ENCODE measurements at places on chromosomes 7 and 10.

DNA sequence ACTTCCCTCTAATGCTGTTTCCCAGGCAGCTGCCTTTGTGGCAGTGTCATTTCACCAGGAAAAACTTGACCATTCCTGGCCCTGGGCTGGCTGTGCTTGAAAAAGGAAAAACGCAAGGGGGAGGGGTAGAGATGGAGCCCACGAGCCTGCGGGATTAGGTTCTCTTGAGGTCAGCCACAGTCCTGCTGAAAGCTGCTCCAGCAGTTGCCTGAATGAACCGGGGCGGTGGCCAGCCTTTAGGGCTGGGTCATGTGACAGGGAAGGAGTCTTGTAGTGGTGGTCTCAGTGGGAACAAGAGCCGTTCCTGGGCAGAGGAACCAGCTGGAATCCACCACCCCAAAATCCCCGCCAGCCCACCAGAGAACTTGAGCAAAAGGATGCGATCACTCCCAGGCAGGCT is 51.2 kb upstream of the LRRC4 start:
- no peaks in the 10 kb centered on the region for H3K4me1 ChIP-seq
- no peak overlapping the region for H3K4me3 ChIP-seq
- no peak overlapping the region for H3K27ac ChIP-seq

DNA sequence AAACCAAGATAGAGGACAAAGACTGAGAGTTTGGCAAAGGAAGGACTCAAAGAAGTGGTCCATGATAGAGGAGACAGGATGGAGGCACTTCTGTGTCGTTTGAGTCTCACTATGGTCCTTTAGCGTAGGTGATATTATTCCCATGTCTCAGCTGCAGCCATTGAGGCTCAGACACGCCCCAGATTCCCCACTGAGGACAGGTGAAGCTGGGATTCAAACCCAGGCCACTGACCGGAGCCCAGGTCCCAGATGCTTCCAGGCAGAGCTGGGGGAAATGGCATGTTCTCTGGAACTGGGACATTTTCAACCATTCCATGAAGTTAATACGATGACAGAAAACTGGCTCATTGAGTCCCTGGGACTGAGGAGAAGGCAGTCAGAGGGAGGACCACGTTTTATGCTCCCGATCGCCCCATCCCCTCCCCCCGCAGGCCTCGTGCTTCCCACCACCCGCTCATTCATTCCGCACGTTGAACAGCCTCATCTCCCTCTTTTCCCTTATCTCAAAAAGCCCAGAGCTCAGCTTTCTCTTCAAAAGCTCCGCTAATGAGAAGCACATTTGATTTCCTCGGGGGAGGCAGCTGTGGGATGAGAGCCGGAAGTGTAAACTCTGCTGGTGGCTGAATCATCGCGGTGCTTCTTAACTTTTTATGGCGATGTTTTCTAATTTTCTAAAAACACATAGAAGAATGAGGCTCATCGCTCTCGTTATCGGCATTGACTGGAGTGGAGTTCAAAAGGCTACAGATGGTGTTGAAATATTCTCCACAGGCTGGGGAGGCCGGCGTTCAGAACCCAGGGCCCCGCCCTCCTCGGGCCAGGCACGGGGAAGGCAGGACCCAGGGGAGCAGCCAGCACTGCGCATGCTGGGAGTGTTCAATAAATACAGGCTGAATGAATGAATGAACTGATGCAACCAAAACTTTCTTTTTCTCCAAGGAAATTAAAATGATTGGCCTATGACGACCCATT is 64.0 kb downstream of the OAT start:
- H3K27ac ChIP-seq, result no peak overlapping the region
- no peaks in the 10 kb centered on the region for H3K27me3 ChIP-seq
- H3K36me3 ChIP-seq, result no peaks in the 10 kb centered on the region
- peaks cover 20% of the 10 kb centered on the region for H3K4me1 ChIP-seq
- no peak for DNase-seq
- H3K4me3 ChIP-seq, result peak overlapping the region; percentile 11

DNA sequence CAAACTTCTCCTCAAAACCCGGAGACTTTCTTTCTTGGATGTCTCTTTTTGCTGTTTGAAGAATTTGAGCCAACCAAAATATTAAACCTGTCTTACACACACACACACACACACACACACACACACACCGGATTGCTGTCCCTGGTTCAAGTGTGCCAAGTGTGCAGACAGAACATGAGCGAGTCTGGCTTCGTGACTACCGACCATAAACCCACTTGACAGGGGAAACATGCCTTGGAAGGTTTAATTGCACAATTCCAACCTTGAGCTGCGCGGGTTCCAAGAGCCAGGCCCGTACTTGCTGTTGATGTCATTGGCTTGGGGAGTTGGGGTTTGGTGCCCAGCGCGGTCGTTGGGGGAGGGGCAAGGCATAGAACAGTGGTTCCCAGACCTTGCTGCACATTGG is 1.7 kb downstream of the EGFR start:
- DNase-seq, result no peak
- peaks cover 63% of the 10 kb centered on the region for H3K27me3 ChIP-seq
- H3K4me1 ChIP-seq, result peaks cover 5% of the 10 kb centered on the region
- H3K4me3 ChIP-seq, result peak overlapping the region; percentile 55

DNA sequence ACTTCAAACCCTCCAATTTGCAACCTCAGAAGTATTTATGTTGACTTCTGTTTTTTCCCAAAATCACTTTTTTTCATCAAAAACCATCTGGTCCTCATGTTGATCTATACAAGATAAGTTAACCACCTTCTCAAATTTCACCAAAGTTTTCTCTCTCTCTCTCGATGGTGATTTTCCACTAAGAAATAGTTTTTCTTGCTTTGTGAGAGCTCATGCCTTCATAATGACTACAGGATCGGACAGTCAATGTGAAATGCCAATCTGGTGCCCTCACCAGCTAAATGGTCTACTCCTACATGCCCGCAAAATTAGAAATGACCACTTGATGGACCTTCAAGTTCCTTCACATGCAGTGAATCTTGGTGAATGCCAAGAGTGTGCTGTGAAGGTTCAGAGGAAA is 40.4 kb downstream of the CNNM1 start:
- H3K27me3 ChIP-seq, result no peaks in the 10 kb centered on the region
- no peak for DNase-seq
- H3K4me1 ChIP-seq, result peaks cover 2% of the 10 kb centered on the region
- no peak overlapping the region for H3K27ac ChIP-seq
- H3K36me3 ChIP-seq, result no peaks in the 10 kb centered on the region

DNA sequence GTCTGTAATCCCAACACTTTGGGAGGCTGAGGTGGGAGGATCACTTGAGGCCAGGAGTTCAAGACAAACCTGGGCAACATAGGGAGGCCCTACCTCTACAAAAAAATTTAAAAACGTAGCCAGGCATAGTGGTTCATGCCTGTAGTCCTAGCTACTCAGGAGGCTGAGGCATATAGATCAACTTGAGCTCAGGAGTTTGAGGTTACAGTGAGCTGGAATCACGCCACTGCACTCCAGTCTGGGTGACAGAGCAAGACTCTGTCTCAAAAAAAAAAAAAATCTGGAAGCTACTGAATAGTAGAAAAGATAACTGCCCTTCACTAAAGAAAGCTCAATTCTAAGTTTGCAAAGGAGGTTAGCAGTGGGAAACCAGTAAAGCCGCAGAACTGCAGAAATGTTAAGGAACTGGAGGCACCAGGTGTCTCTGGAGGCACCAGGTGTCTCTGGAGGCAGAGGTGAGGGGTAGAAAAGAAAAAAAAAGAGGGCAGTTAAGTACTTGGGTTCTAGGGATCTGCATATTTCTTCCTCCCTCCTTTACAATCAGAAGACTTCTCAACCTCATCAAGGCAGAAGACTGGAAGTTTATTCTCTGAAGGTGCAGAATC is 56.5 kb downstream of the RNLS start:
- no peak for DNase-seq
- H3K27me3 ChIP-seq, result no peaks in the 10 kb centered on the region
- H3K4me3 ChIP-seq, result no peak overlapping the region
- H3K4me1 ChIP-seq, result peaks cover 42% of the 10 kb centered on the region
- no peaks in the 10 kb centered on the region for H3K36me3 ChIP-seq

- H3K27ac ChIP-seq, result no peak overlapping the region
- H3K4me1 ChIP-seq, result peaks cover 19% of the 10 kb centered on the region
- DNase-seq, result no peak
- H3K36me3 ChIP-seq, result no peaks in the 10 kb centered on the region
- H3K27me3 ChIP-seq, result no peaks in the 10 kb centered on the region
Measured at GRCh38 chr7:96737545-96738050, 28.0 kb upstream of the SEM1 start.

- H3K4me1 ChIP-seq, result no peaks in the 10 kb centered on the region
- no peaks in the 10 kb centered on the region for H3K27me3 ChIP-seq
- no peak for DNase-seq
Measured at GRCh38 chr7:116621649-116622048, 50.3 kb upstream of the MET start.

DNA sequence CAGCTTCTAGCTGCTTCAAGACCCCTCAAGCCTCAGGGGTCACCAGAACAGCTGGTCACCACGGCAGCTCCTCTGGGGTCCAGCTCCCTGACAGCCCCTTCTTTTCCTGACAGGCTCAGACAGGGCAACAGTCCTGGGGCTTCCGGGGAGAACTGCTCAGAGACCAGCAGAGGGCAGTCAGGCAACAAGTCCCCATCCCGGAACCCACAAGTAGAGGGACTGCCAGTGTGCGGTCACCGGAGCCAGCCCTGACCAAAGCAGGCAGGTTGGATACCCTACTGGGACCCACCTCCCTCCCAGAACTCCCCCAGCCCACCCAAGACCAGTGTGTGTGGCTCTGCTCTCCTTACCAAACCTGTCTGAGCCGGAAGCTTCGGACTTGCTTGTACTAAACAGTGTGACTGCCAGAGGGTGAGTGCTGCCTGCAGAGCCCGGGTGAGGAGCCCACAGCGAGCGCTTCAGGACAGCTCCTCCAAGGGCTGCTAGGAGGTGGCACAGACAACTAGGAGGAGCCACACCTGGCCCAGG is 40.3 kb downstream of the YKT6 start:
- no peaks in the 10 kb centered on the region for H3K4me1 ChIP-seq
- DNase-seq, result peak; percentile 77
- no peak overlapping the region for H3K4me3 ChIP-seq

GRCh38 chr7:99473315-99473596 is 566 bp downstream of the ZNF789 start:
- H3K4me3 ChIP-seq, result peak overlapping the region; percentile 98
- peaks cover 14% of the 10 kb centered on the region for H3K4me1 ChIP-seq
- DNase-seq, result no peak

DNA sequence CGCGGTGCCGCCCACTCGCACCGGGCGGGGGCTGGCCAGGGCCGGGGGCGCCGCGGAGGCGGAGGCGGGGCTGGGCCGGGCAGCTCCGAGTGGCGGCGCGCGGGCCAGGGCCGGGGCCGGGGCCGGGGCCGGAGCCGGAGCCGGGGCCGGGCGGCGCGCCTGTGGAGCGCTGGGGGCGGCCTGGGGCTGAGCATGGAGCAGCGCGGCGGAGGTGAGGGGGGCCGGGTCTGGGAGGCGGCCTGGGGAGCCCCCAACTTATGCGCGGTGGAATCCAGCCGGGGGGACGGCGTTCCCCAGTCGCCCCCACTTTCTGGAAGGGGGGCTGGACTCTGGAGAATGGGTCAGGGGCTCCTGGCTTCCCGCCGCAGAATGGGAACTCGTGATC is at the start of gene LZTS2:
Gene LZTS2 (plus strand): TSS at position 67 of the 385 bp plus-strand sequence. CDS start 2,731 bp downstream, outside the sequence.
- H3K36me3 ChIP-seq, result peaks cover 5% of the 10 kb centered on the region
- H3K4me1 ChIP-seq, result peaks cover 27% of the 10 kb centered on the region
- H3K27ac ChIP-seq, result peak within 1 kb of the TSS; percentile 95
- peak within 1 kb of the TSS; percentile 85 for H3K4me3 ChIP-seq
- H3K27me3 ChIP-seq, result no peaks in the 10 kb centered on the region
- DNase-seq, result no peak

- H3K4me3 ChIP-seq, result no peak overlapping the region
- DNase-seq, result peak; percentile 57
- H3K27ac ChIP-seq, result no peak overlapping the region
- no peaks in the 10 kb centered on the region for H3K27me3 ChIP-seq
- no peaks in the 10 kb centered on the region for H3K36me3 ChIP-seq
Measured at GRCh38 chr10:51422311-51423120, 276.9 kb downstream of the CSTF2T start.

DNA sequence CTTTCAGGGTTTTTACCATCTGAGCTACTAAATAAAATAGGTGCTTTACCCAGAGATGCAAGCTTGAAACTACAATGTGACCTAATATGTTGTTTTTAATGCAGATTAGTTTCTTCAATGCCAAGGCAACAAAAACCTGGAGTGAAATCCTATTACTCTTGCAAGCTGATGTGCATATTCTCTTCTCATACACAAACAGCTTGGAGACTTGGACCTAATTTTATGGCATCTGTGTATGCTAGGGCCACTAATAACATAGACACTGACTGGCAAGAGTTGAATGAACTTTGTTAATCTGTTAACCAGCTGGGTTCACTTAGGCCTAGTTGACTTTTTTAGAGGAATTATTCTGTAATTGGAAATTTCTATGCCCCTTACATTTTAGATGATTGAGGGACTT is 23.4 kb upstream of the SMIM30 start:
- H3K27ac ChIP-seq, result no peak overlapping the region
- DNase-seq, result no peak
- H3K36me3 ChIP-seq, result no peaks in the 10 kb centered on the region
- no peaks in the 10 kb centered on the region for H3K27me3 ChIP-seq

GRCh38 chr7:32070051-32070405 is 179 bp downstream of the PDE1C start:
- DNase-seq, result no peak
- H3K27ac ChIP-seq, result no peak overlapping the region
- H3K4me1 ChIP-seq, result peaks cover 10% of the 10 kb centered on the region
- peaks cover 95% of the 10 kb centered on the region for H3K27me3 ChIP-seq
- H3K36me3 ChIP-seq, result no peaks in the 10 kb centered on the region

DNA sequence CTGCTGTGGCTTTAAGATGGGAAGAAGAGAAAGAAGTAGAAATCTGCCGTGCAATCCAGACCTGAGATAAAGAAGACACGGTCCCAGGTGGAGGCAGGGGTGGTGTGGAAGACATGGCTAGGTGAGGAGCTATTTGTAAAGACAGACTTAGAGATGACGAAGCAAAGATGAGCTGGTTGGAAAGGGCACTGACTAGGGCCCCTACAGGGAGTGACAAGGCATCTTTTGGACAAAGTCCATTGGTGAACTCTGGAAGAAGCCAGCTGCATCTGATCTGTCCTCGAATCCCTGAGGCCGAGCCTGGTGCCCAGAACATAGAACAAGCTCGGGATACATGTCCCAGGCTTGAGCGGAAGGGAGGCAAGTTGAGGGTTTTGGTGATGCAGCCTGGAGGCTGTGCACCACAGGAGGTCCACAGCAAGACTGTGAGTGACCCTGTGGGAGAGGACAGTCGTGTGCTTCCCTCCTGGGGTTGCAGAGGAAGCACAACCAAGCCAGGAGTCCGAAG is 191.2 kb downstream of the ADAM12 start:
- H3K27me3 ChIP-seq, result no peaks in the 10 kb centered on the region
- no peak overlapping the region for H3K27ac ChIP-seq

GRCh38 chr10:117214401-117214800 is 17.1 kb downstream of the KCNK18 start:
- H3K27me3 ChIP-seq, result peaks cover 75% of the 10 kb centered on the region
- no peak overlapping the region for H3K4me3 ChIP-seq
- peaks cover 10% of the 10 kb centered on the region for H3K4me1 ChIP-seq

GRCh38 chr10:12720217-12720981 is 281.1 kb downstream of the CCDC3 start:
- DNase-seq, result no peak
- H3K27ac ChIP-seq, result no peak overlapping the region
- no peaks in the 10 kb centered on the region for H3K36me3 ChIP-seq

GRCh38 chr7:116588641-116589594 is 64.1 kb downstream of the CAV1 start:
- DNase-seq, result no peak
- H3K27ac ChIP-seq, result no peak overlapping the region
- H3K4me1 ChIP-seq, result peaks cover 21% of the 10 kb centered on the region
- H3K27me3 ChIP-seq, result no peaks in the 10 kb centered on the region
- no peak overlapping the region for H3K4me3 ChIP-seq
- H3K36me3 ChIP-seq, result no peaks in the 10 kb centered on the region

GRCh38 chr10:80164596-80164995 is 32.1 kb downstream of the PLAC9 start:
- H3K36me3 ChIP-seq, result peaks cover 25% of the 10 kb centered on the region
- no peak overlapping the region for H3K4me3 ChIP-seq
- peaks cover 18% of the 10 kb centered on the region for H3K4me1 ChIP-seq
- H3K27me3 ChIP-seq, result no peaks in the 10 kb centered on the region
- H3K27ac ChIP-seq, result no peak overlapping the region
